ENCODE measurements at places on chromosomes 11 and 22.

GRCh38 chr11:8071616-8072581, 9.1 kb upstream of the TUB start:
- DNase-seq, result no peak

DNA sequence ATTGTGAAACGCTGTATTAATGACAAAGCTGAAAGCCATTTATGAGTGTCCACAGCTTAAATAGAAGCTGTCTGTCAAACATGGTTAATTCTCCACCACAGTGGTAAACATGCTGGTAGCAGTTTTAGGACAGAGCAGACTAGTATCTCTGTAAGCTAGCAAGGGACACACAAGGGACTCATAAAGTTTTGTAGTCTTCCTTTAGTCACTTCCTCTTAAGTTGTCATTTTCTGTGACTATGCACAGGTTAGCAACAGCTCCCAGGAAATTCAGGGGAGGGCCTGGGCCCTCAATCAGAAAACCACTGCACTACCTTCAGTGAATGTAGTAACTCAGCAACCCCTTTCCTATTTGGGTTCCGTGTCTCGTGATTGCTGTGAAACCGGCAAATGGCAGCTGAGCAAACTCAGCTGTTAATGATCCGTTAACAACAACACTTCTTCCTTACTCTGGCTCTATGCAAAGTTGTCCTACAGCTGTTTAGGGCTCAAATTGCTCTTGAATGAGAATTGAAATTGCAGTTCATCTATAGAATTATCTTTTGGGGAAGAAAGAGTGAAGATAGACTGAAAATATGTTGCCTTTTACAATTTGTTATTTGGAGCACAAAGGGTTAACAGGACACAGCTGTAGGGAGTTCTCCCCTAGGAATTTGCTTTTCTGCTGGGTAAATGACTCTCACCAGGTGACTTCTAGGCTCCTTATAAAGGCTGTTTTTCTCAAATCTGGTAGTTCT, at the start of gene MMP26:
MMP26 (plus strand) TSS at position 731 of the 736 bp plus-strand sequence.
- no peak for DNase-seq

DNA sequence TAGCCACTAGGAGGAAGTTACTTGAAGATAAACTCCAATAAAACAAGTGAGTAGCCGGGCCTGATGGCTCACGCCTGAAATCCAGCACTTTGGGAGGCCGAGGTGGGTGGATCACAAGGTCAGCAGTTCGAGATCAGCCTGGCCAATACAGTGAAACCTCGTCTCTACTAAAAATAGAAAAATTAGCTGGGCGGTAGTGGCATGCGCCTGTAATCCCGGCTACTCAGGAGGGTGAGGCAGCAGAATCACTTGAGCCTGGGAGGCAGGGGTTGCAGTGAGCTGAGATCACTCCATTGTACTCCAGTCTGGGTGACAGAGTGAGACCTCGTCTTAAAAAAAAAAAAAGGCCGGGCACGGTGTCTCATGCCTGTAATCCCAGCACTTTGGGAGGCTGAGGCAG, 34.0 kb upstream of the CLPB start:
- DNase-seq, result no peak

DNA sequence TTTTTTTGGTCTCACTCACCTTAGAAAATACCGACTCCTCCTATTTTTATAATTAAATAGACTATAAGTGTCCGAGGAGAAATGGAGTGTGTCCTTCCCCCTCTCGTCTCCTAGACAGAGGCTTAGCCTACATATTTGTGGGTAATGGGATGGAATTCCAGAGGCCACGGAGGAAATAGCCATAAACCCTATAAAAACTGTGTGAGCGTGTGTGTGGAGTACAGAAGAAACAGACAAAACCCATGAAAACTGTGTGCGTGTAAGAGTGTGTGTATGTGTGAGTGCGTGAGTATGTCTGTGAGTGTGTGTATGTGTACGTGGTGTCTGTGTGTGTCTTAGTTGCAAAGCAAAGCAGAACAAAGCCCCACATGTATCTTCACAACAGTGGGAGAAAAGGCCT, 883.5 kb downstream of the OPCML start:
- DNase-seq, result no peak

- DNase-seq, result peak; percentile 41
These were observed 2.5 kb upstream of the BEST1 start for GRCh38 chr11:61947486-61948210.

- DNase-seq, result no peak
These were observed 25.6 kb upstream of the TENM4 start for GRCh38 chr11:79466411-79466810.

DNA sequence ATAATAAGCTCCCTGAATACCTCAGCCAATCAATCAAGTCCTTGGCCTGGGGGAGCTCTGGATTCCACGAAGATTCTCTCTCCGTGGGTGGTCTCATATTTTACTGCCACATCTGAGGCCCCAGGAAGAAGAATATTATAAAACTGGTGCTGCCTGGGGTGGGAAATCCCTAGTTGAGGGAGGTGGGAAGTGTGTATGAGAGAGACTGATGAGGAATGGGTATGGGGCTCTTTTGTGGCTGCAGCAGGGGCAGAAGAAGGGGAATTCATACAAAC, 71.5 kb downstream of the SYN3 start:
- DNase-seq, result no peak

GRCh38 chr11:119619665-119620064, 109.3 kb downstream of the NECTIN1 start:
- DNase-seq, result no peak

- DNase-seq, result no peak
These were observed 57.8 kb downstream of the PPFIBP2 start for GRCh38 chr11:7571640-7572000.

DNA sequence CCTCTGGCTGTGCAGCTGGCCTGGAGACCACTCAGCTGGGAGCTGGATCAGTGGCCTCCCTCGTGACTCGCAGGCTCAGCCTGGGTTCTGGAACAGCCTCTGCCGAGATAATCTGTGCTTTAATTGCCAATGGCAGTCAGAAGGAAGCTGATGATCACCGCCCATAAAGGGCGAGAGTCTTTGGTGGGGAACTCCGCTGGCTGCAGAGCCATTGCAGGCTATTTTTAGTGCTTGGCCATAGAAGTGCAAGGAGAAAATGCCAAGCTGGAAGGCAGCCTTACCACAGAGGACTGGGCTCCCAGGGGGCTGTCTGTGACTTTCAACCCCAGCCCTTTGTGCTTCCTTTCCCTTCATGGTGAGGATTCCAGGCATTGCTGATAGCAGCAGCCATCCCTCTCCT, 62.2 kb upstream of the TENM4 start:
- DNase-seq, result no peak

- DNase-seq, result no peak
These were observed 7.9 kb downstream of the NCAM1 start for GRCh38 chr11:112968941-112969713.

GRCh38 chr22:33044112-33044511, 14.1 kb downstream of the SYN3 start:
- DNase-seq, result no peak

DNA sequence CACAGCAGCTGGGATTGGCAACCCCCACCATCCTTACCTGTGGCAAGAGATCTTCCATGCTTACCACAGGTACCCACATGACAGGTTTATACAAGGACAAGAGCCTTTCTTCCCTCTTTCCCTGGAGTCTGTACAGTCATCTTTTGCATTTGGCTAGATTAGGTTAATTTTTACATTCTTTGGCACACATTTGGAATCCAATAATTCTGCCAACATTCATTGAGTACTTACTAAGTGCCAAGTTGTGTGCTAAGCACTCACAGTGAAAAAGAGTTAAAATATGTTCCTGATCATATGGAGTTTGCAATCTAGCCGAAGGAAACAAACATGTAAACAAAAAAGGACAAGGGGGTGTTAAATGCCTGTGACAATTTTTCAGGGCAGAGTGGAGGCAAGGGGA, 50.0 kb upstream of the OPCML start:
- DNase-seq, result no peak

DNA sequence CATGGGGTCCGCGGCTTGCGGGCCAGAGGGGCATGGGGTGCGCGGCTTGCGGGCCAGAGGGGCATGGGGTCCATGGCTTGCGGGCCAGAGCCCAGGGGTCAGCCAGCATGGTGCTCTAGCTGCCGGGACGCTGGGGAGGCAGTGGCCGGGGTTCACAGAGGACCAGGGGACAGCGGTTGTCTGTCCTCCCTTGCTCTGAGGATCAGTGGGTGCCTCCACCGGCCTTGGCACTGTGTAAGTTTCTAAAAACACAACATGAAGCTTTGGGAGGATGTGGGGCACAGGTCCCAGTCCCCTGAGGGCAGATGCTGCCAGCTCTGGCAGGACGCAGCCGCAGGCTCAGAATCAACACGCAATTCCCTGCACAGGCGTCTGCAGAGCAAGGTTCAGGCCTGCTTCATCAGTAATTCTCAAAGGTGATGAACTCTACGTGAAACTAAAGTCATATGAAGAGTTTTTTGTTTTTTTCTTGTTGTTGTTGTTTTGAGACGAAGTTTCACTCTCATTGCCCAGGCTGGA, 3.0 kb downstream of the MLC1 start:
- no peak for DNase-seq

GRCh38 chr11:68340784-68341556, 28.6 kb downstream of the LRP5 start:
- no peak for DNase-seq

- DNase-seq, result no peak
These were observed 46.2 kb upstream of the SEPTIN5 start for GRCh38 chr22:19667872-19668740.

DNA sequence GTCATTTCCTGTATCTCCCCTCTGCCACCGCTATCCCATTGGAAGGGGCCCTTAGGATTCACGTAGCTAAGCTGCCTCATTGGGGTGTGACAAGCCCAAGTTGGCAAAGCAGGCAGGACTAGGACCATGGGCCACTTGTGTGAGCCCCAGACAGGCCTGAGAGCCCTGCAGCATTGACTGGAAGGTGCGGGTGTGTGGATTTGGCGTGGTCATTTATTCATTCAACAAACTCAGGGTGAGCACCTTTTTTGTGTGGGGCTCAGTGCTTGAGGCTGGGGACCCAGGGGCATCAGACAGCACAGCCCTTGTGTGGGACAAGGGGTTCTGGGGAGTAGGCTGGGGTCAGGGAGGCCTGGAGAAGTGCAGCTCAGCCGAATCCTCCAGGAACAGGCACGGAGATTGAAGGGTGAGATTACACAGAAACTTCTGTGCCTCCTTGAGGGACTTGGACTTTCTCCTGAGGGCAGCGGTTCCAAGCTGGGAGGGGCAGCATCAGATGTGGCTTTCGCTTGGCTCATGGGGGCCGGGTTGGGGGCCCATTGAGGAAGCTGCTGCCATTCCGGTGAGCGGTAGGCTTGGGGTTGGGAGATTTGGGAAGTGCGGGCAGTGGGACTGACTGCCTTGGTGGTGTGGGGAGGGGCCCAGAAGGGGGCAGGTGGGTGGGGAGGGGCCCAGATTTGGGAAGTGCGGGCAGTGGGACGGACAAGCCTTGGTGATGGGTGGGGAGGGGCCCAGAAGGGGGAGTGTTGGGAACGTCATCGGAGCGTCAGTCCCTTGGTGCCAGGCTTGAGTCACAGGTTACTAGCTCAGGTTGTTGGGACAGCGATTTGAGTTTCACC, 11.9 kb downstream of the MGAT3 start:
- no peak for DNase-seq

DNA sequence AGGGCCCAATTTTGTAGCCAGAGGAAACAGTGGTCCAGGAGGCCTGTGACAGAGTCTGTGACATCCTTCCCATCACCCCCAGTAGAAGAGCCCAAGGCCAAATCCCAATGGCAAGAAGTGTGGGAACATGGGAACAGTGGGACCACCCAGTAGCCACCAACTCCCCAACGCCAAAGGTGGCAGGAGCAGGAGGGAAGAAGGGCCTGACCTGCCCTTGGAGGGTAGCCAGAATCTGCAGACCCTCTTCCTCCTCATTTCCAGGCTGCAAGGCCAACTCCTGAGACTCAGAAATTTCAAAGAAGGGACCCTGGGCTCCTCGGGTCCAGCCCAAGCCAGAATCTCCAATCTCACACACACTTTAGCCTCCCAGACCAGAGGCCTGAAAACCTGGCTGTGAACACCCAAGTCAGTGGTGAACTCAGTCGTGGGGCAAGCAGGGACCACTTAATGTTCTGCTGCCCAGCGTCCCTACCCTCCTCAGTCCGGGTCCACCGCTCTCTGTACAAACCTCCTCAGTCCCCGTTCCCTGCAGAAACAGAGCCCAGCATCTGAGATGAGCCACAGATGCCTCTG, 6.2 kb downstream of the RAB3IL1 start:
- no peak for DNase-seq

DNA sequence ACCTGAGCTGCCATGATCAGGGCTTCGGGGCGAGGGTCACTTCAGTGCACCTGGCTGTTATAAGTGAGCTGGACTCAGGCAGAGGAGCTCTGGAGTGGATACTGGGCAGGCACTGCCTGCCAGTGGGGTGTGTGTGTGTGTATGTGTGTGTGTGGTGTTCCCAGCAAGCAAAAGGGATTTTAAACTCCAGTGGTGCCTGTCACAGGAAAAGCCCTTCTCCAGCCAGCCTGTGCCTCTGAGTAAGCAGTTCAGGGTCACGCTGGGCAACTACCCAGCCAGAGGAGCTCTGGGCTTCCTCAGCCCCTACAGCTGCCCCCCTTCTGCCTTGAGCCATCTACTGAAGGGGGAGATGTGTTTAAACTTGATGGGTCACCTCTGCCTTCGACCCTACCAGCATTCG, 109.0 kb downstream of the OSBP2 start:
- no peak for DNase-seq

GRCh38 chr11:97567801-97568200, 1178.0 kb downstream of the JRKL start:
- DNase-seq, result no peak

DNA sequence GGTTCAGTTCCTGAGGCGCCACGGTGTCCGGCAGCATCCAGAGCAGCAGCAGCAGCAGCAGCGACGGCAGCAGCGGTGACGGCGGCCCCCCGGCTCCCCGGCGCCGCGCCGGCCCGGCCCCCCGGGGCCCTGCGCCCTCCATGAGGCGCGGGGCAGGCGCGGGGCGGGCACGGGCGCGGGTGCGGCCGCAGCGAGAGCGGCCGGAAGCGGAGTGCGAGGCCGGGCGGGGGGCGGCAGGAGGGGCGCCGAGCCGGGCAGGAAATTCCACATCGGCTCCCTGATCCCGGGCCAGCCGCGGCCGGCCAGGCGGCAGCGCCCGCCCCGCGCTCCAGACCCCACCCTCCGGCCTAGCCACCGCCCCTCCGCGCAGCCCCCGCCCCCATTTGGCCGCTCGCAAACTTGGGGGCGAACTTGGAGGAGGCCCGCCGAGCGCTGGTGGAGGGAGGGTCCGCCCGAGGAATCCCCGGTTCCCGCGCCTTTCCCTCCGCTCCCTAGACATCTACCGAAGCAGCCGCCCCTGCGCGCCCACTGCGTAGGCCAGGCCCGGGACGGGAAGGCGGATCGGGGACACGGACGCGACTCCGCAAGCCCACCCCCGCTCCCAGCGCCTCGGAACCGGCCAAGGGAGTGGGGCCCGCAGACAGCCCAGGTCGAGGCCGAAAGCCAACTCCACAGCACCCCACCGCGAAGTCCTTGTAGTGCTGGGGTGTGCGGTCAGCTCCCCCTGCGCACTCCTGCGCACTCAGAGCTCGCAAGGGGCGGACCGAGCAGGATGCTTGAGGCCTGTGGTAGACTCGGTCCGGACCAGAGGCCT, at the start of gene SCARF2:
SCARF2 (minus strand) TSS at position 213 of the 814 bp plus-strand sequence; CDS start at position 142, 71 bp downstream.
- no peak for DNase-seq

DNA sequence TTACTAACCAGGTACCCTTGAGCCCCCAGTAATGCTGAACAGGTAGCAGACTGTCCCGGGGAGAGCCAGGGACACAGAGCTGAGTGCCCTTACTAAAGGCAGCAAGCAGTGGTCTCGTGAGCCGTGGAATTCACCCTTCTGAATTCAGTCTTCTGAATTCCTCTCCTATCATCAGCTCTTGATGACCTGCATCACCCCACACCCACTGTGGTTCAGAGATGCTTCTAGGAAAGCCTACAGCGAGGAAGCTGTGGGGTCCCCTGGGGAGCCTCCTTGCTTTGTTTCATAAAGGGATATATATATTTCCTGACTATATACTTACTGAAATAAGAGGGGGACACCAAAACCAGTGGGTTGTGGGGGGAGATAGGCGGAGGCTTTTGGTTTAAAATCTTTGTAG, 2.6 kb downstream of the SPATA19 start:
- DNase-seq, result no peak

Data from stimulated activated naive CD4-positive, alpha-beta T cell (primary cell).